ENCODE measurements at places on chromosomes 7 and 10.

DNA sequence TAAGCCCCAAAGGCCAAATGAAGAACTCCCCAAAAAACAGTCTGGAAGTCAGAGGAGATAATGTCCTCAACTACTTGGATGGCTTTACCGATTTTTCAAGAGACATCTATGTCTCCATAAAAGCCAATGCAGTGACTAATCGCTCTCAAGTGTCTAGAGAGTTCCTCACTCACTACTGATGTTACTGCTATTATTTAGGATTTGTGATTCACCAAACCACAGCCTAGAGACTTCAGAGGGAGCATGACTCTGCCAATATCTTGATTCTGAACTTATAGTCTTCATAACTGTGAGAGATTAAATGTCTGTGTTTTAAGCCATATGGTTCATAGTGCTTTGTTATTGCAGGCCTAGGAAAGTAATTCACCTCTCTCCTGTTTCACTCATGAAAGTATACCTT lies 160.2 kb downstream of the IPMK start:
- DNase-seq, result no peak

GRCh38 chr7:97639036-97639435 lies 92.8 kb upstream of the TAC1 start:
- no peak for DNase-seq

- DNase-seq, result no peak
Measured at GRCh38 chr10:109504401-109504800, 418.9 kb downstream of the XPNPEP1 start.

- no peak for DNase-seq
Measured at GRCh38 chr7:106668861-106669524, 8.0 kb upstream of the CCDC71L start.

DNA sequence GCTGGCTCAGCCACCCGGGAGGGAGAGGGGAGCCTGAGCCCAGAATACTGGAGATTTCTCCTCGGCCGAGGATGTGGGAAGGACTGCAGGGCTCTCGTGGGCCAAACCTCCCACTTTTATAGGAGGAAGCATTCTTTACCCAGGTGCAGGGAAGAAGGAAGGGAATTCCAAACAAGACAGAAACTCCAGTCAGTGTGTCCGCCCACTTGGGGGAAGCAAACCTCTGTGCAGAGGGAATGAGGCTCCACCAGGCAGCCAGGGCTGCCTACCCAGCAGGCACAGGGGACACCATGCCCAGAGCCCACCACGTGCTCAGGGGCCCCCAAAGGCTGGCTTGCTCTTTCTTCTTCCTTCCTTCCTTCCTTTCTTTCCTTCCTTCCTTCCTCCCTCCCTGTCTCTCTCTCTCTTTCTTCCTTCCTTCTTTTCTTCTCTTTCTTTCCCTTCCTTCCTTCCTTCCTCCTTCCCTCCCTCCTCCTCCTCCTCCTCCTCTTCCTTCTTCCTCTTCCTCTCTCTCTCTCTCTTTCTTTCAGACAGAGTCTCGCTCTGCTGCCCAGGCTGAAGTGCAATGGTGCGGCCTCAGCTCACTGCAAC lies 15.4 kb upstream of the FZD9 start:
- no peak for DNase-seq

DNA sequence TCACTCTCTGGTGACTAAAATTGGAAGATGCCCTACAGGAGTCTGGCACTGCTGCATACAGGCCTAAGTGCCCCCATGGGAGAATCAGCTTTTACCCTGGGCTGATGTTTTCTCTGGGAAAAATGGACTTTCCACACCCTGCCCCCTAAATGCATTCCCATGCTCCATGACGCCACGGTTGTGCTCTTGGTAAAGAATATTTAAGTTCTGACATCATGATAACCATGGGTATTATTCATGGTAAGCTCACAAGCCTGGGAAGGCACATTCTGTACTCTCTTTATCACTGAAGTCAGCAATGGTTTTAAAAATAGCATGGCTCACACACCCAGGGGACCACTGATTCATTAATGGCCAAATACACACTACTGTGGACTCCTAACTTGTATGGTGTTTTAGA lies 43.4 kb downstream of the HIPK2 start:
- no peak for DNase-seq

DNA sequence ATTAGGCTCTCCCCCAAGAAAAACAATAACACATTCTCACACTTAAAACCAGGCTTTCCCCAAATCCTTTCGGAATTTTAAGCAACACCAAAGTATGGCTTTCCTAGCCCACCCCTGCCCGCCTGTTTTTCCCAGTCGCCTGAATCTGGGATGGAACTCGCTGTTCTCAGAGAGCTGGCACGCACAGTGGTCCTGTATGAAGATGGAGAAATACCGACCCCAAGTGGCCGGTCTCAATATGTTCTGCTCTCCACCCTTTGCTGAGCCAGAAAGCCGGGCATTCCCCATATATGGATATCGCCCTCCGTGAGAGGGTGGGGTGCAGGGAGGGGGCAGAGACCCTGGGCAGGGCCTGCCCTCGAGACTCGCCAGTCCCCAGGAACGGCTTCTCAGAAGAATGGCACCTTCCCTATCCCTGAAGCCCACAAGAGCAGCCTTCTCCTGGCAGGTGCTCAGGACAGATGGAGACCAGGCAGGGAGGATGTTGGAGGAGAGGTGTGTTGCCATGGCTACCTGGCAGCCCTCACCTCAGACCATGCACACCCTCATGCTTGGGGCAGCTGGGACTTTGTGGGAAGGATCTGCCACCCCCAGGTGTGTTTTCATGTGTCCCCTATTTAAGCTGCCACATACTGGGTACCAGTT lies 3.4 kb downstream of the TACR2 start:
- no peak for DNase-seq

- no peak for DNase-seq
Measured at GRCh38 chr10:761376-761775, 71.9 kb upstream of the DIP2C start.

- DNase-seq, result no peak
Measured at GRCh38 chr10:105598207-105598606, 957.1 kb downstream of the SORCS3 start.

GRCh38 chr7:142487124-142487523 lies 229.3 kb upstream of the PRSS58 start:
- DNase-seq, result no peak

DNA sequence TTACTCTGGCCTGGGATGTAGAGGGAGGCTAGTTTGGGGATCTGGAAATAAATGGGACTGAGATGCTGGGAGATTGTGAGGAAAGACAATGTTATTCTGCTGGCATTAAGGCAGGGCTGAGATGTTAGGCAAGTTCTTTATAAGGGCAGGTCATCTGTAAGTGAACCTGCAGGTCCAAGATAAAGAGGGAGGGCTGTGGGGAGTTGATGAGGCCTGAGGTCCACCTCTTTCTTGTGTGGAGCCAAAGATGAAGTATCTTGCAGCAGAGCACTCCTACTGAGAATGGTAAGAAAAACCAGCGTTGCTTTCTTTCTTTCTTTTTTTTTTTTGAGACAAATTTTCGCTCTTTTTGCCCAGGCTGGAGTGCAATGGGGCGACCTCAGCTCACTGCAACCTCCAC lies 19.1 kb downstream of the CYCS start:
- no peak for DNase-seq

DNA sequence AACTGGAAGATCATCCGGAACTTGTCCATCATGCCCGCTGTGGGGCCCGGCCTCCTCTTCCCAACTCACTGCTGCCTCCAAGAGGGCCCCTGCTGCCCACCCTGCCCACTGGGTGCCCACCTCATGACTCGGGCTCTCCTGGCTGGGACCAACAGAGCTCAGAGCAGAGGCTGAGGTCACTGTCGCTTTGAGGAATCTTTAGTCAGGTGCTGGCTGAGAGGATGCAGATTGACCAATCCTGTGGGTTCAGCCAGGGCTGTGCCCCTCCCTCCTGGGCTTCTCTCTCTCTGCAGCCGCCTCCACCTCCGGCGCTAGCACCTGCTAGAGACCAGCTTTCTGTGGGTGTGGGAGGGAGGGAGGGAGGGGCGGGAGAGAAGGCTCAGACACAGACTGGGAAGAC lies at the start of gene CALHM1:
Gene CALHM1, minus strand, starts transcription at position 181 of the 400 bp plus-strand sequence. Its CDS starts 149 bp downstream, at position 32.
- peak; percentile 64 for DNase-seq

DNA sequence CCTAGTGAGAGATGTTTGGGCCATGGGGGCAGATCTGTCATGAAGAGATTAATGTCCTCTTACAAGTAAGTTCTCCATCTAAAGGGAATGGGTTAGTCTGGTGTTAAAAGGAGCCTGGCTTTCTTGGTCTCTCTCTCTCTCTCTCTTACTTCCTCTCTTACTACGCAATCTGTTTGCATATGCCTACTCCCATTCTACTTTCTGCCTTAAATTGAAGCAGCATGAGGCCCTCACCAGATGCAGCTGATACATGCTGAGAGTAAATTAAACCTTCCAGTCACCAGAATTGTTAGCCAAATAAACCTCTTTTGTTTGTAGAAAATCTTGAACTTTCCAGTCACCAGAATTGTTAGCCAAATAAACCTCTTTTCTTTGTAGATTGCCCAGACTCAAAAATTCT lies 884.1 kb downstream of the NRG3 start:
- no peak for DNase-seq

GRCh38 chr10:124225467-124226270 lies 132.3 kb upstream of the CHST15 start:
- peak; percentile 52 for DNase-seq

DNA sequence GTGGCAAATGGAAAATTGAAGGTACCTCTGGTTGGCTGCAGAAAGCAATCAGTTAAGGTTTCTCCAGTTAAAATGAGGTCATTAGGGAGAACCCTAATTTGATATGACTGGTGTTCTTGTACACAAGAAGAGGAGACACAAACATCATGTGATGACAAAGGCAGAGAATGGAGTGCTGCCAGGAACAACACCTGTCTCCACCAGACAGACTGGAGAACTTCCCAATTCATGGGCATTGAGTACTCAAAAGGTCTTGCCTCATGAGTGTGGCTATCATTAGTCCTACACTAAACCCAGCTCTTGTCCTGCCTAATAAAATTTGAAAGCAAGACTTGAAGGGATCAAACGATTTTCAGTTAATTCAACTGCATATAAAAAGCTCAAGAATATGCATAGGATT lies 152.6 kb downstream of the PTPN20 start:
- DNase-seq, result no peak

- no peak for DNase-seq
Measured at GRCh38 chr7:8500286-8500685, 66.9 kb downstream of the NXPH1 start.

DNA sequence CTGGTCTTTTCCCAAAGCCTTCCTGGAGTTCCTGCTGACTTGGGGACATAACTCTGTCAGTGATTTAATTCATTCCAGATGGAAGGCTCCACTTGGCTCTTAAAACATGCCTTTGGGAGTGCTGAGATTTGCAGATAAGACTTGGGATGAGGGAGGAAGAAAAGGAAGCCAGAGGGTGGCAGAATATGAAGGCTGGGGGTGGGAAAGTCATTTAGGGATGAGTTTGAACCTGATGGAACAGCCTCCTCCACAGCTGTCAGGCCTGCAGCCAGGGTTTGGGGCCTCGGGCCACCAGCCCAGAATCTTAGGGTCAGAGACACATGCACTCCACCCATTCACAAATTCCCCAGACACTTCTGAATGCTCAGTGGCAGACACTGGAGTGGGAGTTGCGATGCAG lies 28.4 kb upstream of the EIF5AL1 start:
- DNase-seq, result no peak

DNA sequence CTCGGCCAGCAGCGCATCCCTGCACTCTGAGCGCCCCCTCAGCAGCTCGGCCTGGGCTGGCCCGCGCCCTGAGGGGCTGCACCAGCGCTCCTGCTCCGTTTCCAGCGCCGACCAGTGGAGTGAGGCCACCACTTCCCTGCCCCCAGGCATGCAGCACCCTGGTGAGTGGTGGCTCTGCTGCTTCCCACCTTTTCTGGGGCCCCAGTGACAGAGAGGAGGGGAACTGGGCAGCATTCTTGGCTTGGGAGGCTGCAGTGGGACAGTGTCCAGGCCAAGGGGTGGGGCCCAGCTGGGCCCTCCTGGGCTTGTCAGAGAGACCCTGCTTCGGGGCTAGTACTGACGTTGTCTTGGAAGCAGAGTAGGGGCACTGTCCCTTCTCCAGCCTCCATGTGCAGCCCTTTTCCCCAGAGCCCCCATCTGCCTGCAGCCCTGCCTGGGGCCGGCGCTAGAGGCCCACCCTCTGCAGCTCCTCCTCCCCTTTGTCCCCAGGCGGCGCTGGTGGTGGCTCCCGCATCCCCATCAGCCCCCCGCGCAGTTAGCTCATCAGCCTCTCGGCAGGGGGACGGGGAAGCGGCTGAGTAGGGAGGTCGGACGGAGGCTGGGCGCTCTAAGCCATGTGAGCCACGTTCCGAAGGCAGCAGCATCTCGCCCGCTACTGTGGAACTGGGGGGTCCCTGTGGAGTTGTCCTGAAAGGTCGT lies 29.2 kb downstream of the GBX1 start:
- DNase-seq, result no peak

GRCh38 chr10:98029149-98030092 lies 1.0 kb downstream of the CRTAC1 start:
- DNase-seq, result peak; percentile 10

DNA sequence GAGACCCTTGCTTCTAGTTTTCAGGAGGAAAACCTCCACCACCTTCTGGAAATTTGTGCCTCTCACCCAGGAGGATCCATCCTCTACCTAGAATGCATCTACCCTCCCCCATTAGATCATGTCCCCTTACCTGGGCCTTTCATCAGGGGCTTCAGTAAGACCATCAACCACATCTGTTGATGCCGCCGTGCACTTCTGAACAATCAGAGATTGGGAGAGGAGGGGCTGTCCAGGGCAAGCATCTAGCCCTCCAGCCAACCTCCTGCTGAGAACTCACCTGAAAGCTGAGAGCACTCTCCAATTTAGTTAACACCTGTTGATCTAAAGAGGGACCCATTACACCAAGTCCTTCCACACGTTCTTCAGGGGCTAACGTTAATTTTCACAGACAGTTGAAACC lies 57.6 kb upstream of the PIK3CG start:
- DNase-seq, result no peak

DNA sequence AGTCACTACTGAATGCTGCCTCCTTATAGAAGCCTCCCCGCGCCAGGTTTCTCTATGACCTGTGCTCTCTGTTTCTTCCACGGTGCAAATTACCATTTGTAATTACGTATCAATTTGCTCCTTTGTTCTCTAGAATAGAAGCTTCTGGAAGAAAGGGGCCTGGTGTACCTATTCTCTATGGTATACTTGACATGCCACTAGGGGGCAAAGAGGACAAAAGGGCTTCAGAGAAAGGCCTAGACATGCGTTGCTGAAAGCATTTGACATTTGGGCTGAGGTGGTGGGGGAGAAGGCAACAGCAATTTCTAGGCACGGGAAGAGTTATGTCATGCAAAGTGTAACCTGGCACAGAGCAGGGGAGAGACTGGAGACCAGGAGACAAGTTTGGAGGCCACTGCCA lies 148.7 kb downstream of the WDR11 start:
- no peak for DNase-seq

- no peak for DNase-seq
Measured at GRCh38 chr10:101054351-101054750, 7.4 kb upstream of the KAZALD1 start.

DNA sequence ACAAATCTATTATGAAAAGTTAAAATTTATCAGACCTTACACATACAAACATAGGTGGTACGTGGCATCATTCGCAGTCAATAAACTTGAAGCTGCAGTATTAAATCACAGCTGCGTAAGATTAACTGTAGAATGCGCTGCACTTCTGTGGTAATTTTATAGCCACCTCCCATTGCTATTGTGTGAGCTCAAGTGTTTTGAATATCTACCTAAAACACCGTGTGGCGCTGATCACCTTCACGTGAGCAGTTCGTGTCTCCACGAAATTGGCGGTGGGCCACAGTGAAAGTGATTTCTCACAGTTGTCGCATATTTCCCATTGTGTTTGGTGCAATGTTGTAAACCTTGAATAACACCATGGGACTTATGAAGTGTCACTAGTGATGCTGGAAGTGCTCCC lies 102.8 kb downstream of the PLPP4 start:
- no peak for DNase-seq

Data from NCI-H1436 (cell line).